SW 1271 (cell line): ENCODE measurements at places on chromosomes 4 and X.

DNA sequence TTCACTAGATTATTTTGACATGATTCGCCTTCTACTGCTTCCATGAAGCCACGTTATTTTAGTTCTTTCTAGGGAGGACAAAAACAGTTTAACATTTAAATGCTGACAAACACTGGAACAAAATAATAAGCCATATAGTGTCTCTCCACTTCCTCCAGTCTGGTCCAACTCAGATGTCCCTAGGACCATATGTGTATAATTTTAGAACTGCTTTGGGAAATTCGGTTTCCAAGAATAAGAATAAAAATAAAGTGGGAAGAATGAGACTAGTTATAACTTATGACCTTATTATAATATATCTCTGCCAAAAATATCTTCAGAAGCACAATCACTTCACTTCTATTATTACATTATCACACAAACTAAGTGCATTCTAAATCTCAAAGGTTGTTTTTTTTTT, 164.4 kb upstream of the POF1B start:
- DNase-seq, result no peak

DNA sequence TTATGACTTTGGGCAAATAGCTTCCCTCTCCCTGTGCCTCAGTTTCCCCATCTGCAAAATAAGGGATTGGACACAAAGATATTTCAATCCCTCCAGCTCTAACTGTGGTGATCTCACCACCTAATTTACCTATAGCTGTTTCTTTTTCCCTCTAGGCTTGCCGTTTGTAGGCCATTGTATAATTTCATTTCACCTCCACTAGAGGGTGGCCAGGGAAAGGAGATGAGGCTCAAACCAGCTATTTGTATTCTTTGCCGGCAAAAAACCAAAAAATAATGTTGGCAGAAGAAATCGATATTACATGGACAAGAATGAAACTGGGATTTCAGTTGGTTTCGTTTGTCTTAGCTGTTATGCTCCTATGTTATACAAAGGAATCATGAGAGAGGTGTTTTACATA, 36.1 kb upstream of the DOCK11 start:
- peak; percentile 0 for DNase-seq

GRCh38 chr4:143377611-143378099, 41.0 kb downstream of the GAB1 start:
- no peak for DNase-seq

DNA sequence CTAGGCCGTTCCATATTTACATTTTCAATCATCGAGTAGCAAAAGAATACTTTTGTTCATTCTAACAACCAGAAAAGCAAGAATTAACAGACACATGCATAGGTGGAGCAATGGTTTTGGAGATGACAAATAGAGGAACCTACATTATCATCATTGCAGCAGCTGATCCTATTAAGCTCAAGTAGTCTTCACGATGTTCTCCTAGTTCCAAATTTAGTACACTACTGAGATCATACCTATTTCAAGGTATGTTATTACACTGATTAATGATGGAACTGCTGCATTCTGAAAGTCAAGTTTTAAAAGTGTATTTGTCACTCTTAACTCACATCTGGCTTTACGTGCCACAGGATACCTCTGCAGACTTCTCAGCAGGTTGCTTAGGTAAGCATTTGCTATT, 87.4 kb downstream of the ADGRA3 start:
- no peak for DNase-seq

- no peak for DNase-seq
Measured at GRCh38 chr4:48604041-48604440, 114.0 kb downstream of the ZAR1 start.
